ENCODE measurements at places on chromosomes 13 and 19.

GRCh38 chr19:17788632-17789031 lies 6.3 kb upstream of the B3GNT3 start:
- no peak for DNase-seq

DNA sequence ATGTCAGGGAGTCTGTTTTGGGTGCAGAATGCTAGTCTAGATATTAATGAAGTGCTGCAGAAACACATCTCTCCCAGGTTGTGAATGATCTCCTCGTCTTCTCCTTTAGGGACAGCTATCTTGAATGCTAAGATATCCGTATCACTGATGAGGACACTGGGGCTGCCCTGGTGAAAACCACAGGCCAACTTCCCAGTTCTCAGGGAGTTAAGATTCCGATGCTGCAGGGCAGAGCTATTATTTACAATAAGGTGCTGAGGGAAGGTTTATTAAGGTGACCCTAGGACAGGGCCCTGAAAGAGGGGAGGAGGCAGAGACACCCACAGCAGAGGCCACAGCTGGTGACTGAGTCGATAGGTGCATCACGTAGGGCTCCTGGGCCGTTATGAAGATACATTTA lies 66.1 kb downstream of the TNFRSF19 start:
- no peak for DNase-seq

DNA sequence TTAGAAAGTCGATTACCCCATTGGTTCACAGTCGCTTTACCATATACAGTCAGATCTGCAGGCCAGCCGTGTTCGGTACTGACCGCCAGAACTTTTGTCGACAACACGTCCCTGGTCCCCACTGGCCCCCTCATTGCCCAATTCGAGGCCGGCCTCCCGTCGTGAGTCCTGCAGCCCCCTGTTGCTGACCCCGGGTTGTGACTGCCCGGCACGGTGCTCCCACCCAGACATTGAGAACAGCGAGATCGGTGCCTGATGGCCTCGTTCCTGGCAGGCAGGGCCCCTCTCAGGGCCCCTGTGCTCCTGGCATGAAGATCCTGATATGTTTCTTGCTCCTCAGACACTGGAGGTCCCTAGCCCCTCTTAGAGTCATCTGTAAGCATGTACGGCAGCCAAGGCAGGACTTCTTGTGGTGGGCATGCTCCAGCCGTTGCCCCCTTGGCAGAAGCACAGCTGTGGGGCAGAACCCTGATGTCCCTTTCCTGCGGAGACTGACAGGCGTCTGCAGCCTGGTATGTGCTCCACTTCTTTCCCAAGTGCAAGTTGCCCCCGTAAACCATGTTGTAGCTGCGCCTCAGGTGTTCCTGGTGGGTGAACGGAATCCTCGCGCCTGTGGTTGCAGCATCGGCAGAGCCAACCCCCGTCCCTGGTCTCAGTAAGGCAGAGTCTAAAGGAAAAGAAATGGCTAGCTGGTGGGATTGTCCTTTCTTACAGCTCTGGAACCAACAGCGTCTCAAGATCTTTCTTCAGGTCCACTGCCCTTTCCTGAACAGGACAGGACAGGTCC lies 123.2 kb upstream of the SPACA7 start:
- DNase-seq = no peak

GRCh38 chr13:103540382-103540765 lies 474.2 kb upstream of the SLC10A2 start:
- no peak for DNase-seq

GRCh38 chr19:39398297-39398864 lies 7.2 kb downstream of the MED29 start:
- no peak for DNase-seq

GRCh38 chr19:16698914-16699313 lies 20.7 kb upstream of the NWD1 start:
- no peak for DNase-seq

- DNase-seq = no peak
Observed at GRCh38 chr19:16274447-16274846, 50.2 kb upstream of the KLF2 start.

GRCh38 chr13:26325876-26326275 lies 71.9 kb downstream of the CDK8 start:
- no peak for DNase-seq

DNA sequence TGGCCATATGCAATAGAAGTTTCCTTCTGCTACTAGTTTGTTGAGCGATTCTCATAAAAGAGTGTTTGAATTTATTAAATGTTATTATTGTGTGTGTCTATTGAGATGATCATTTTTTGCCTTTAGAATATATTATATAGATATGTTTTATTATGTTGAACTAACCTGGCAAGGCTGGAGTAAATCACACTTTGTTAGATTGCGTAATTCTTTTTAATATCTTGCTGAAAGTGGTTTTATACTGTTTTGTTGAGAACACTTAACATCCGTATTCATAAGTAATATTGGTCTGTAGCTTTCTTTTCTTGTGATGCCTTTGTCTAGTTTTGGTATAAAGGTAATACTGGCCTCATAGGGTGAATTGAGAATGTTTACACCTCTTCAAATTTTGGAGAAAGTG lies 574.3 kb upstream of the PCDH20 start:
- no peak for DNase-seq

GRCh38 chr19:14035706-14036105 lies 4.1 kb downstream of the IL27RA start:
- DNase-seq = no peak

- DNase-seq = no peak
Observed at GRCh38 chr19:19327672-19328071, 7.0 kb downstream of the MAU2 start.

GRCh38 chr19:4456843-4457653 lies 546 bp downstream of the UBXN6 start:
- DNase-seq = no peak
